ENCODE measurements at places on chromosomes 2 and 18.

GRCh38 chr18:76982038-76982437 lies 150.5 kb downstream of the MBP start:
- no peak for DNase-seq

DNA sequence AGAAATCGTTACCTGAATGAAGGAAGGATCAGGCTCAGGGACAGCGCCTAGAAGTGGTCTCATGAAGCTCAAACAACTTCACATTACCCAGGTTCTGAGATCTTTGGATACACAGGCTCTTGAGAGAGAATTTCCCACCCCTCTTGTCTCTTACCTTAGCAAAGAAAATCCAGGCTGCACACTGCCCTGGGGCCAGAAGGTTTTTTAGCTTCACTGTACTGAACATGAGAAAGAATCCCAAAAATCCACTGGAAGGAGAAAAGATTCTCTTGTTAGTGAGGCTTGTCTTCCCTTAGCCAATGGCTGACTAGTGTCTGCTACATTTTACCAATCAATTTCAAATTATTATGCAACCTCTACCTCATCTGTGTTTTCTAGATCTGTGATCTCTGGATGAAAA lies 101.0 kb upstream of the RIOK3 start:
- DNase-seq: no peak

- DNase-seq: no peak
Measured at GRCh38 chr2:144405321-144405720, 114.6 kb downstream of the ZEB2 start.

GRCh38 chr2:35463805-35464596 lies 891.6 kb upstream of the CRIM1 start:
- no peak for DNase-seq

- DNase-seq: no peak
Measured at GRCh38 chr2:67108231-67108630, 288.9 kb upstream of the ETAA1 start.

DNA sequence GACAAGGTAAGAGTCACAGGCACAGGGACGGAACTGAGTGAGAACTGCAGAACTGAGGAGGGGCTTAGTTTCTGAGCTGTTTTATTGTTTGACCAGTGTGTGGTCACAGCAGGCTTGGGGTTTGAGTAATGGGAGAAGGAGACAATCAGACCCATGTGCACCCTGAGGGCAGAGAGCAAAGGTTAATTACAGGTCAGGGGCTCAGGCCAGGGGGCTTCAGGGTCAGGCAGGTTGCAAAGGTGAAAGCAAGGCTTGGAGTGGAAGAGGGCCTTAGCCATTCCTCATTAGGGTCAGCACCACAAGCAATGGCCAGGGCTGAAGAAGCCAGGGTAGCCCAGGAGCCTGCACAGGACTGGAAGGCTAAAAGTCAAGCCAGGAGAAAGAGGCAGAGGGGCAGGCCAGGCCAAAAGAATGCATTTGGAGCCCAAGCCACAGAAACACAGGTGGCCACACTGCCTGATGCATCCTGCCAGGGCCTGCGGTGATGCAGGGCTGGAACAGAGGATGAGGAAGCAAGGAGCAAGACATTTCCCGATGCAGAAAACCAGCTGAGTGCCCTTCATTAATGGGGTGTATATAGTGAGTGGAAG lies 209.8 kb upstream of the GYPC start:
- no peak for DNase-seq
